Brain microvascular endothelial cell (primary cell): ENCODE measurements at places on chromosomes 2 and 18.
A peak's percentile ranks its signal among the peaks of the same experiment; 100 is the strongest.

DNA sequence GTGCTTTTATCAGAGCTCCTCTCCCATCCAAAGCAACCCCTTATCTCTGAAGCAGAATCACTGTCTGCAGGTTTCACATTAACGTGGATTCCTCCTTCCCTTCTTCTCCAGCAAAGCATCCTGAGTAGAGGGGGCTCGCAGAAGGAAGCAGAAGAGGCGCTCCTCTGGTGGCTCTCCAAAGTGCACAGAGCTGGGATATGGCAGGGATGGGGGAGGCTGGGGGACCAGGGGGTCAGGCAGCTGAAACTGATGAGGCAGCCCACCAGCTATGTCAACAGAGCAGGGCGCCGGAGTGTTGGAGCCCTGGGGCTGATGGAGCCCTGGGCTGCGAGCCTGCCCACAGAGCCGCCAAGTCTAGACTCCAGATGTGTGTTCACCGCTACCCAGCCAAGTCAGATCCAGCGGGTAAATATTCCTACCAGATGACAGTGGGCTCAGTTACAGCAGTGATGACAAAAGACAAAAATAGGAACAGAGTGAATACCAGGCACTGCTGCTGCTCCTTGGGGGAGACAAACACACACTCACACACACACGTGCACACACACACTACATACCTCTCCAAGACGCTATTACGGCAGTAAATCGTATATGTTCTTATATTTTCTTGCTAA, 678.3 kb upstream of the ID2 start:
- peak; percentile 60 for DNase-seq

DNA sequence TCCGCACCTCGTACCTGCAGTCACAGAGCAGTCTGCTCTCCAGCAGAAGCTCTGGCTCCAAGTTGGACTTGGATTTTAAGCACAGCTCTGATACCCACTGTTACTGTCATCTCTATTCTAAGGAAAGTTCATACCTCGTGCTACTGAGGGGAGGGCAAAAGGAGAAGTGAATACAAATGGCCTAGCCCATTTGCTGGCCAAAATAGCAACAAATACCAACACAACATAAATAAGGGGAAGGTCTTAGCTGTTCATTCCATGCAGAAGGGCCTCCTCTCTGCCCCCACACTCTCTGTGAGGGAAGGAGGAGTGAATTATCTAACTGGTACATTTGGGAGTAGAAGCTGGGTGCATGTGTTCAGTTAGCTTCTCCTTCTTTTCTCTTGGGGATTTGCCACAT, 739.4 kb upstream of the RAB6C start:
- DNase-seq: no peak

DNA sequence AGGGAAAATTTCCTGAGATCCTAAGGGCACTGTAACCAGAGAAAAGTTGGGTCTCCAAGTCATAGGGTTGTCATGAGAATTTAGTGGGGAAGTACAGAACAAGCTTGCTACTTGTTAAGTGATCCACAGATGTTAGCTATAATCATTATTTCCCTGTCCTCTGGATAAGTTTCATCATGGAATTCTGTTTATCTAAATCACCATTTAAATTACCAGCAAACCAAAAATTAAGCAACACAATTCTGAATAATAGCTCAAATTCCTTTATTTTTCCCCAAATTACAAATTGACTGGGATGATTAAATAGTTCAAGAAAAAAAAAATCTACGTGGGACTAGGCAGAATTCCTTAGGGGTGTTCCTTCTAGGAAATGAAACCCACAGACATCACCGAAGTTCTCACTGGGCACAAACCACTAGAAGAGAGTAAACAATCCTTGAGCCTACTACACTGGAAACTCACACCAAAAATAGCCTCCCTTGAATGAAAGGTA, 159.5 kb downstream of the COL6A3 start:
- DNase-seq: peak; percentile 19

DNA sequence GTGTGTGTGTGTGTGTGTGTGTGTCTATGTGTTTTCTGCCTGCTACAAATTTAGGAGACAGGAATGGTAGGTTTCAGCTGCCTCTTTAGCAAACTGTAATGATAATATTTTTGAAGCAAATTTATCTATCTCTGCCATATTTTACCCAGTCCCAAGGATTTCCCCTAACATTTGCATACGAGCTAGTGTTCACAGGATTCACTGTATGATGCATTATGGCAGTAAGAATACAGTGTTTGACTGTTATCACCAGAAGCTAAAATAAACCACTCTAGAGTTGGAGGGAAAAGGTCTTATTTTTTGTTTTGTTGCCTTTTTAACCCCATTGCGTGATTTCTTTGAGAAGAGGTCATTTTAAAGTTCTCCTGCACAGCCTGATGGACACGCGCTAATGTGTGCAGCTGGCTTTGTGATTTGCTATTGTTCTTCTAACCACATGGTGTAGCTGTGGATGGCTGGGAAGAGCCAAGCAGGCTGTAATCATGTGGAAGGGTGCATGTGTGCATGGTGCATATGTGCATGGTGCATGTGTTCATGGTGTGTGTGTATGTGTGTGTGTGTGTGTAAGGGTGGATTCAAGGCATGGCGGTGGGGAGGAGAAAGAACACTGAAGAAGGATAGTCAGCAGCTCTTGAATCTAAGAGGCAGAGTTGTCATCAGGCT, 62.4 kb downstream of the PLB1 start:
- no peak for DNase-seq

DNA sequence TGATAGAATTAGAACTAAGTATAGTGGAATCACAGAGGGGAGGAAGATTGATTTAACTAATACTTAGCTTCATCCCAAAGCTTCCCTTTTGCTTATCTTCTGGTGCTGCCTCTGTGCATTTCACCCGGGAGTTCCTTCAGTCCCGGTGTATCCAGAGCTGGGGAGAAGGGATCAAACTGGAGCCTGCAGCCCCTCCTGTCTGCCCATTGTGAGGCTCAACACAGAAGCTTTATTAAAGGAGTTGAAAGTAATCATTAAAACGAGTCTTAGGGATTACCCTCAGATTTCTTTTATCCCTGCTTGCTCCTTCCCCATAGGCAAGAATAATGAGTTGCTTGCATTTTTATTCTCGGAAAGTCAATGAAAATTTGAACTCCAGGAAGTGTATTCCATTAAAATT, 739.7 kb upstream of the DDX18 start:
- no peak for DNase-seq

DNA sequence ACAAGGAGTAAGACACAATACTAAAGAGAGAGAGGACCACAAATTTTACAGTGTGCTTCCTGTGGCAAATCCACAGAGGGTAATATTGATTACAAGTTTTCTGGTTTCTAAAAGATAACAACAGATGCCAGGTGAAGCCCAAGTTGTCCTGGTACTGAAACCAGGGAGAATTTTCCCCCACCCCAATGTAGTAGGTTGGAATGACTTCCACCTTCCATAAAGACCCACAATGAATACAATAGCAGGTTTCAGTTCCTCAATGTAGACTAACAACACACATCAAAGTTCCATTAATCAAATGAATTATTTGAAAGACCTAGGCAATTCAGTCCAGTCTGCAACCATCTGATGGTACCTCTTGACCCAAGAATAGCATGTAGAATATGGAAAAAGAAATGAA, 44.0 kb upstream of the TMEM247 start:
- DNase-seq: no peak

DNA sequence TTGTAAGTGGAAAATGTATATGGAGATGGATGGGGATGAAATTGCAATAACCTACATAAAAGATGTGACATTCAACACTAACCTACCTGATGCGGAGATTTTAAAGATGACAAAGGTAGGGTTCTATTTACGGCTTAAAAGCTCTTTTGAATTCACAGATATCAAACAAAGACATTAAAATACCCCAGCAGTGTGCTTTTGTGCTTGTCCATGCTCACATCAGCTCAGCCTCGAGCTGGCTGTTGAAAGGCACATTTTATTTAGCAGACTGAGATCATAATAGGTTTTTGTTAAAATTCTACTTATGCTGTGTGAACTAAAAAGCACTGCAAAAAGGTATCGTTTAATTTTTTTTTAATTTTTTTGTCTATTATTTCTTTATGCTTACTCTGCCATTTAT, 96.0 kb upstream of the CDCA7 start:
- no peak for DNase-seq

- DNase-seq: no peak
Observed at GRCh38 chr2:162908567-162908966, 70.0 kb upstream of the KCNH7 start.

DNA sequence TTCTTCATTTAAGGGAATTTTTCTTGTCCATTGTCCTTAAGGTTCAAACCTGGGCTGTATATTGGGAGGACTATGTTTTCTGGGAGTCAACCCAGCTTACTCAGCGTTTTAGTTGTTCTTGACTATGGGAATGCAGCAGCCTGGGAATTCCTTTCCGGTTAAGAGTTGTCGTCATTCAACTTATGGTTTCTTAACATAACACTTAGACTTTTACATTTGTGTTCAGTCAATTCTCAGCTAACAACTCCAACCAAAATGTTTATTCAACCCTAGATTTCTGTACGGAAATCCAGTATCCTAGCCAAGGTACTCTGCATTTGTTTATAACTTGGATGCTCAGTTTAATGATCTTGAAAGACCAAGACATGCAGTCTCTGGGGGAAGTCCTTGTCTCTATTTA, 960.9 kb downstream of the CBLN2 start:
- no peak for DNase-seq

- DNase-seq: no peak
Observed at GRCh38 chr18:37769826-37770225, 204.2 kb upstream of the CELF4 start.

DNA sequence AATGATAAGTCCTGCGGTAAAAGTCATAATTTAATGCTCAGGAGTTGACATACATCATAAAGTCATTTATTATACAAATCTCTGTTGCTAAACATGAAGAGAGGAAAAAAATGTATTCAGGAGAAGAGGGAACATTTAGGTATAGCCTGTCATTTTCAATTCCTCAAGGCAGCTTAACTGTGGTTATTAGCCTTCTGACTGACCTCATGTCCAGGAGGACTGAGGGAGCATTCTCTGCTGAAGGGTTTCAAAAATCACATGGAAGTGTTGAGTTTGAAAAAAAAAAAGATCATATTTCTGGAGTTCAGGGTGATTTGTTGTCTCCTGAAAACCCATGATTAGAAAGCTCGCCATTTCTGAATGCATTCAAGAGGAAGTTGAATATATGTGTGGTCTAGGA, 1371.1 kb upstream of the LRRTM1 start:
- no peak for DNase-seq

DNA sequence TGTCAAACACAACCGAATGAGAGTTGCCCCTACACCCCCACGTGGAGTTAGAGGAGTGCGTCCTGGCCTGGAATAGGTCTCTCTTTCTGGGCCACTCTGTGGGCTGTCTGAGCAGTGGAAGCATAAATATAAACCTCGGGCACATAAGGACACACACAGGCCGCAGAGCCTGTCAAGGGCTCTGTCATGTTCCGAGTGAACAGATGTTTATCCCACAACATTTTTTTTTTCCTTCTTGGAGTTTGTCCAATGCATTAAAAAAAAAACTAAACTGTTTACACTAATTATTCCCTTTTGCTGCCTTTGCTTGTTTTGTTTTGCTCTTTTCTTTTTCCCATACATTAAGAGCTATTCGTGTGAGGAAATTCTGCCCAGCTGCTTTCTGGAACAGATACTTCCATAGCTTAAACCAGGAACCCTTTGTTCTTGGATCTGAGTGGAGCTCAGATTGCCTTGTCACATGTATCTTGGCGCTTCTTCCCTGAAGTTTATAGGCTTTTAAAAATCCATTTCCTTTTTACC, 228.3 kb upstream of the FOSL2 start:
- DNase-seq: no peak

DNA sequence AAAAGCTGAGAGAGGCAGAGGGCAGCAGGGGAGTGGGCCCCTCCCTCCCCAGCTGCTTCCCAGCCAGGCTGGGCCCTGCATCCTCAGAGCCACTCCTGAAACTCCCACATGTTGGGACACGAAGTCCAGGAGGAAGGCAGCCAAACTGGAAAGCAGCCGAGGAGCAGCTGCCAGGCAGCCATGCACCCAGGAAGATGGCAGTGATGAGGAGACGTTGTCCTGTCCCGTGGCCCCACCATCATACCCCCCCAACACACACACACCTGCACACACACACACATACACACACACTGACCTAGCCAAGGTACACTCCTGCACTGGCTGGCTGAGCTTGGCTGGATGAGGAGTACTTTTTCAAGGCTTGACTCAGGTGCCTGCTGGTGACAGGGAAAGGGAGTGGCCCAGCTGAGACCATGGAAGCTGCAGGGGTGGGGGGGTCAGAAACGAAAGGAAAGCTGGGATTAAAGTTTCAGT, 106.0 kb downstream of the CYP26B1 start:
- DNase-seq: no peak

GRCh38 chr2:226300196-226300886, 499.3 kb downstream of the IRS1 start:
- DNase-seq: no peak

GRCh38 chr2:21223618-21224017, 99.8 kb downstream of the TDRD15 start:
- DNase-seq: no peak

DNA sequence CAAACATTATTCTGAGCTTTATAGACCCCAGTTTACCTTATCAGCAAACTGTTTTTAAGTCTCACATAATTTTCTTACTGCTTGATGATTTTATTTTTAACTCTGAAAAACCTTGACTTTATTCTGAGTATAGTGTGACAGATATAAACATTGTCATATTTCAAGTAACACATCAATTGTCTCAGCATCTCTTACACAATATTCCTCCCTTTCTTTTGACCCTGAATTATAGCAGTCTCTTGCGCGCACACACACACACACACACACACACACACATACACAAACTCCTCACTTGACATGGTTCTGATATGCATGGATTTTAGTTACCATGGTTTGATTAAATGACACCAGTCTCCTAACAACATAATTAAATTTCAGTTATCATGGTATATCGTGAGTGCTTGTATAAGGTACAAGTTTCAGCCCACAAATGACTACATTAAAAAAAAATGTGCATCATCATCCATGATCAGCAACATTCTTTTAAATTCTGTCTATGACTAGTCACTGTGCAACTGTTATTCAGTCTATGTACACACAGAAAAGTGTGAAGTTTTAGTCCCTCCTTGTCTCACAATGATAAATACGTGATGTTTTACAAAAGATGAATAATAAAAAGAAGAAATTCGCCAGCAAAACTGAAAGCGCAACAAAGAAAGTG, 39.5 kb upstream of the TACR1 start:
- DNase-seq: peak; percentile 45

- DNase-seq: no peak
Observed at GRCh38 chr2:218429911-218430692, 11.2 kb downstream of the VIL1 start.

- no peak for DNase-seq
Observed at GRCh38 chr2:142875652-142876051, 1.8 kb upstream of the KYNU start.

DNA sequence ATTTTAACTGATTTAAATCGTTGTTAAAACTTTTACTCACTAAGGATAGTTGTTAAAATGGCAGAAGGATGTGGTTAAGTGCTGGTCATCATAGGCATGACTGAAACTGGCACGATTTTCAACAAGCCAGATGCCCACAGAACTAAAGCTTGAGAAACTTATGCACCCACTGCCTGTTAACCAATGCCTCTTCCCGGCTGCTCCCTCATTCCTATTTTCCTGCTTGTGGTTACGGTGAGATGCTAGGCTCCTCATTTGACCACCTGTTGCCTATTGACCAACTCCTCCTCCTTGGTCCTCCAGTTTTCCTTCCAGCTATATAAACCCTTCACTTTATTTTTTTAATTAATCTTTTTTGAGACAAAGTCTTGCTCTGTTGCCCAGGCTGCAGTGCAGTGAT, 238.7 kb downstream of the TFCP2L1 start:
- DNase-seq: no peak
